NB4 (cell line): ENCODE measurements at places on chromosomes 1 and 21.

- DNase-seq, result peak; percentile 79
These were observed 12.3 kb upstream of the DMBX1 start for GRCh38 chr1:46477153-46477929.

- DNase-seq, result no peak
These were observed 710.6 kb downstream of the MATN1 start for GRCh38 chr1:30012455-30013440.

- DNase-seq, result no peak
These were observed 63.6 kb upstream of the KIF26B start for GRCh38 chr1:245091171-245091621.

- no peak for DNase-seq
These were observed 10.6 kb upstream of the ATP6V1G3 start for GRCh38 chr1:198550941-198551524.

DNA sequence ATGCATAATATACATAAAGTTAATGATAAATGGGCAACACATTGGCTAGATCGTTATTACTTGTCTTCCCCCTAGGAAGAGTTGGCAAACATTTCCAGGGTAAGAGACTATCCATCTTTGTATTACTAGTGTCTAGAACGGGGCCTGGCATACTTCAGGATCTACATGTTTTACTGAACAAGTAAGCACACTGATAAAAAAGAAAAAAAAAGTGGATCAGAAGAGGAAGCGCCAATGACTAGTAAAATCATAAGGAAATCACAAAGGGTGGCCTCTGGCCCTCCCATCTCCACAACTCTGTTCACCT lies 482 bp downstream of the TM2D1 start:
- DNase-seq, result no peak

GRCh38 chr1:27576806-27577227 lies 27.1 kb downstream of the AHDC1 start:
- DNase-seq, result no peak

DNA sequence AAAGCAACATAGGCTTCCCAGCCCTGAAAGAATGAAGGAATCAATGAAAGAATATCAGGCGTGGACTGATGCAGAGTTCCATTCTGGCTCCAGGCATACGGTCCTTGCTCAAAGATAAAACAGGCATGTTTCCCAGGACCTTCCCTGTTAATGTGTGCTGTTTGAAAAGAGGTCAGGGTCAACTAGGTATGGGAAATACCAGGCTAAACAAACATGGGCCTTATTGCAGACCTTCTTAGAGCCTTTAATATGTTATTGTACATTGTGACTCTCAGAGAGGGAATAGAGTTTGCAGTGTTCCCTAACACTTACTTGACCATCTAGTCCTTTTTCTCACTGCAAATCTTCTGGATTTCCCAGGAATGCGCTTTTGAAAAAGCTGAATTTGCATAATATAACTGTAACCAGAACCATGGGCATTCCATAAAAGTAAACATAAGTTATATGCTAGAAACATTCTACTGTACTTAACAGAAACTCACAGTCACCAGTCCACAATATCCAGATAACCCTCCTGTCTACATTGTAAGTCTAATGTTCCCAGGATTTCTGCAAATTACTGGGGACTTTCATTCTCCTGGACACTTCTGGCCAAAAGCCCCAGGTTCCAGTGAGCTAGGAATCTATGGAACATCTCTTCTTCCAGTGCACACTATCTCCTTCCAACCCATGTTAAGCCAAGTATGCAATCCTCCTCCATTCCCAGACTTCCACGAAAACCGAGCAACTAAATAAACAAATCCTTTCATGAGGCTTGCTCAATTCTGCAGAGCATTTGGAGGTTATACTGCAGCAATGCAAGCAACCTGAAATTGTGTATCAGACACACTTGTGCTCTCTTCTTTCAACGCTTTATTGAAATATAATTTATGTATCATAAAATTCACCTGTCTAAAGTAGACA lies 486.6 kb downstream of the SETD4 start:
- DNase-seq, result no peak

DNA sequence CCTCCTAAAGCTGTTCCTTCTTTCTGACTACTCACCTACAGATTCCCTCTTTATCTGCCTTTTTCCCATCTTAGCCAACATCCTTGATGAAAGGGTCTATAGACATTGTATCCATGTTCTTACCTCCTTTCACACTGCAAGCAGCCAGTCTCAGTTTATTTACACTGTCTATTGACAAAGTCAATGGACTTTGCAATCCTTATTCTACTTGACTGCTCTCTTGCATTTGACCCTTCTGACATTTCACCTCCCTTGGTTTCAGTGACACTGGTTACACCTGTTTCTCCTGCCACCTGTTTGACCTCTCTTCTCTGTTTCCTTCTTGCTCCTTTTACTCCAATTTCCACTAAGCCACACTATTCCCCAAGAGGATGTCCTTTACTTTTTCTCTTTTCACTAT lies 224.0 kb upstream of the SNX7 start:
- no peak for DNase-seq

DNA sequence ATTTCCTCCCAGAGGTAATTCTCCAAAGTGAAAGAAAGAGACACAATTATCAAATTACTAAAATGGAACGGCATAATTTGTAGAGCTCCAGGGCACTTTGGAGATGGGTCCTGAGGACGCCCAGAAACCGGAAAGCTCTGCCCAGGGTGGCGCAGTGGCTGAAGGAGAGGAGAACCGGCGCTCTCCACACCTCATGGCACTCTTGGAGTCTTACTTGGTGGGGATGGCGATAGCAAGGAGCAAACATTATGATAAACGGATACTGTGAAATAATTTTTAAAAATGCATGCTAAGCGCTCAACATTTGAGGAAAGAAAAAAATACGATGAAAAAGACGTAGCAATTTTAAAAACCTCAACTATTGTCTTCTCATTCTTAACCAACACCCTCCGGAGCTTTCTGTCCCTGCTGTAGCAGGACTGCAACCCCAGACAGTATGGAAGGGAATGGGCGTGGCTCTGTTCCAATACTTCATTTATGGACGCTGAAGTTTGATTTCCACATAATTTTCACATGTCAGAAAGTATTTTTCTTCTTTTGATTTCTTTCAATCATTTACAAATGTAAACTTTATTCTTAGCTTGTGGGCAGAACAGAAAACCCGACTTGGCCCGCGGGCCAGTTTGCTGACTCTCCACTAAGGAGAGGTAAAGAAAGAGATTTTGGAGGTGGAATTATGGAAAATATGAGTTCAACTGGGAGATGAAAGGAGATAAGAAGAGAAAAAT lies 1.1 kb downstream of the S100A11 start:
- DNase-seq, result peak; percentile 65

GRCh38 chr1:236759252-236759859 lies 35.7 kb upstream of the MTR start:
- DNase-seq, result peak; percentile 62

- no peak for DNase-seq
These were observed 6.8 kb upstream of the EFCAB14 start for GRCh38 chr1:46725736-46726108.

GRCh38 chr1:118206966-118207365 lies 21.9 kb upstream of the SPAG17 start:
- DNase-seq, result no peak

GRCh38 chr1:8055973-8056372 lies 29.9 kb upstream of the ERRFI1 start:
- DNase-seq, result peak; percentile 58
